GM10248 (cell line): ENCODE measurements at places on chromosomes 7 and 10.

DNA sequence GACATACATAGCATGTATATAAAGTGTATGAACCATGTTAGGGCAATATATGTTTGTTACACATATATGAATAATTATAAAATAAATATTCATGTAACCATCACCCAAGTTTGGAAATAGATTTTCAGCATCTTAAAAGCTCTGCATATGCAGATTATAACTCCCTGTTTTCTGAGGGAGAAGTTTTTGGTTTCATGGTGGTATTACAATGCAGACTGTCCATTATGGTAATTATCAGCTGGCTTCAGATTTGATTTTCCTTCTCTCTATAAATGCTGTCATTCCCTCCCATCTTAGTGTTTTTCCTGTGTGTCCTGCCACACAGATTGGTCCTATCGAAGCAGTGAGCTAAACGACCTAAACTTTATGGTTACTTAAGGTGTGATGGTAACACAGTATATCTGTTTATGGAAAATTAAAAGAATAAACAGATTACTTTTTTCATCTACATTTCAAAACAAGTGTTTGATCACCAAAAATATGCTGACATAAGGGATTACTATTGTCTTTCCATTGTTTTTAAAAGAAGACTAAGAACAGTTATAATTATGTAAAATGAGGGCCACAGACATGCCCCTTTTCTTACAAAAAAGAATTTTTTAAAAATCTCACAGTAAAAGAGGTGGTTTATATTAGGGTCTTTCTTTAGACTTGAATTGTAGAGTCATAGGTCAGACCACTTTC lies 17.7 kb downstream of the PRPF18 start:
- no peak for DNase-seq

- DNase-seq, result no peak
Observed at GRCh38 chr7:90642978-90643377, 46.9 kb downstream of the CDK14 start.

DNA sequence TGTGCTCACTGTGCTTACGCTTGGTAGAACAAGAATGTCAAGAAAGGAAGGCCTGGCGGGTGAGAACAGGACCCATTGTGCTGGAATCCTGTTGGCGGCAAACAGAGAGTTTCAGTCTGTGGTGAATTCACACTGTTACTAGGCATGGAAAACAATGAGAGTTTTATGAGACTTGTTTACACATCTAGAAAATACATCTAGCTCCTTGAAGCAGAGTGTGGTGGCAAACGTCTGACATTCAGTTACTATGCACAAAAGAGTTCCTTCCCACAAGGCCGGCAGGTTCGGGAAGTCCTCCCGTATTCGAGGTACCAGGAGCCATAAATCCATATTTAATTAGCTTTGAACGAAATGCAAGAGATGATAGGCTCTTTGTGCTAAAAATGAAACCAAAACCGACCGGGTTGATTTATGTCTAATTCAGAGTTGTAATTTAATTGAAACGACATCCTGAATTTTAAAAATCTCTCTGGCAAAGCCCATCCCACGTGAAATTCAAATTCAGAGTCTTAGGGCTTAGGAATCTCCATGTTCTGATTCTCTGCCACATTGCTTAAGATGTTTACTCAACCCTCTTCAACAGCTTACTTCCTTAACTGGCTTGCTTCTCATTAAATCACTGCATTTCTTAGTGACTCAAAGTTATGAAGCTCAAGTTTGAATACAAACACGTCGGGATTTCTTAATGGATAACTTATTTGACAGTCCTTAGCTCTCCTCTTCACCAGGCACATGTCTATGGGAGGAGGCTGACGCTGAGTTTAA lies 299.9 kb upstream of the PITRM1 start:
- no peak for DNase-seq

DNA sequence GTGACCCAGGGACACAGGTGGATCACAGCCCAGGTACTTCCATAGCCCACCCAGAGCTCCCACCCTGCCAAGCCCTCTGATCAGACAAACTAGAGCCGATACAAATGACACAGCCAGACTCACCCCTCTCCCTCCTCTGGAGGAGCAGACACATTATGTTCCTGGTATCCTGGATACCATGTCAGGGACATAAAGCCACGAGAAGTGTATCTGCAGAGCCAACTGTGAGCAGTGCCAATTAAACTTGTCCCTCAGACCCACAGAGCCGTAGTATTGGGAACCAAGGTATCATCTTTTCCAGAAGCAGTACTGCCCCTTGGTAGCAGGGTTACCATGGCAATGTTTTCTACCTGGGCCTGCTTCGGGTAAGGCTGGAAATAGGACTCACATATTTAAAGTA lies 47.3 kb upstream of the CPXM2 start:
- no peak for DNase-seq
